Renal cortex interstitium (tissue), 15 donors: ENCODE measurements at places on chromosomes 2 and 18. TPM values are rescaled to one million over a fixed set of nuclear protein-coding genes. Genes with fewer than 3 reads are reported as not detected.

DNA sequence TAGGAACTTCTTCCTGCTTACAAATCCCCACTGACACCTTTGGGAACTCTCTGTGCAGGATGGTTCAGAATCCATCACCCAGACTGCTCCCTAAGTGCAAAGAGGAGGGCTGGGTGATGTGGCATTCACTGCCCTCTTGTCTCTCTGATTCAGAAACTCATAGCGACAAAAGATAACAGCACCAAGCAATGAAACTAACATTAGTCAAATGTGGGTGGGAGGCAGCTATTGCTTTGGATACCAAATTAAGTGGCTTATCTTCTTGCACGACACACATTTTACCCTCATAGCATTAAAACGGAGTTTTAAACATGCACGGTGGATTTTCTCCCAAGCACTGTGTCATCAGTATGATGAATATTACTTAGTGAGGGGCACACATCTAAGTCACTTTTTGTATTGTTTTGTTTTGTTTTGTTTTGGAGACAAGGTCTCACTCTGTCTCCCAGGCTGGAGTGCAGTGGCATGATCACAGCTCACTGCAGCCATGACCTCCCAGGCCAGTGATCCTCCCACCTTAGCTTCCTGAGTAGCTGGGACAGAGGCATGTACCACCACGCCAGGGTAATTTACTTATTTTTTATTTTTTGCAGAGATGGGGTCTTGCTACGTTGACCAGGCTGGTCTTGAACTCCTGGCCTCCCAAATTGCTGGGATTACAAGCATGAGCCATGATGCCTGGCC lies 40.9 kb upstream of the NEB start:
- DNase-seq = no peak

DNA sequence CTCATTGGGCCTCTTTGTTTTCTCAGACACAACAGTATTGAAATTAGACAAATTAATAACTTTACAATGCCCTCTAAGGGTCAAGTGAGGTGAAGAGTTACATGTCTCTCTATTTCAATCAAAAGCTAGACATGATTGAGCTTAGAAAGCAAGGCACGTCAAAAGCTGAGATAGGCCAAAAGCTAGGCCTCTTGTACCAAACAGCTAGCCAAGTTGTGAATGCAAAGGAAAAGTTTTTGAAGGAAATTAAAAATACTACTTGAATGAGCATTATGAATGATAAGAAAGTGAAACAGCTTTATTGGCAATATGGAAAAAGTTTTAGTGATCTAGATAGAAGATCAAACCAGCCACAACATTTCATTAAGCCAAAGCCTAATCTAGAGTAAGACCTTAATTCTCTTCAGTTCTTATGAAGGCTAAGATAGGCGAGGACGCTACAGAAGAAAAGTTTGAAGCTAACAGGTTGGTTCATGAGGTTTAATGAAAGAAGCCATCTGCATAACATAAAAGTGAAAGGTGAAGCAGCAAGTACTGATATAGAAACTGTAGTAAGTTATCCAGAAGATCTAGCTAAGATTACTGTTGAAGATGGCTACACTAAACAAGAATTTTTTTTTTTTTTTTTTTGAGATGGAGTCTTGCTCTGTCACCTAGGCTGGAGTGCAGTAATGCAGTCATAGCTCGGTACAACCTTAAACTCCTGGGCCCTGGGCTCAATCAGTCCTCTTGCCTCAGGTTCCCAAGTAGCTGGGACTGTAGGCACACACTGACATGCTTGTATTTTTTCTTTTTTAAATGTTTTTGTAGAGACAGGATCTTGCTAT lies 65.5 kb downstream of the FAM117B start:
- no peak for DNase-seq

- DNase-seq = no peak
Measured at GRCh38 chr2:138103156-138103555, 138.9 kb downstream of the HNMT start.

DNA sequence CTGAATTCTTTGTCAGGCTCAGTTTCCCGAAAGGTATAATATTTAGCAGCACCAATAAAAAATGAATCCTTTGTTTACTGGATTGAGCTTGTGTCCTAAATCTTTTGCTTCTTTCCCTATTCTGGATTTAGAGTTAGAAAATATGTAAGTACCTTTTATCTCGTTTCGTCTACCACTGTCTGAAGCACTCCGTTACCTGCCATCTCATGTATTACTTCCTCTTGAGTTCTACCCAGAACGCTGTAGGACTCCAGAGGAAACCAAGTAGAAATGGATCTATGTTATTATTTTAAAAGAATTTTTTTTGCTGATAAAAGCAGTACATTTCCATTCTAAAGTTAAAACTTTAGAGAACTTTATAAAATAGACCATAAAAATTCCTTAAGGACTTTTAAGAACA lies 13.5 kb downstream of the ANKRD12 start:
- no peak for DNase-seq

GRCh38 chr2:128162266-128162665 lies 71.3 kb downstream of the UGGT1 start:
- DNase-seq = no peak

- DNase-seq = no peak
Measured at GRCh38 chr2:12970861-12971260, 254.1 kb downstream of the TRIB2 start.

DNA sequence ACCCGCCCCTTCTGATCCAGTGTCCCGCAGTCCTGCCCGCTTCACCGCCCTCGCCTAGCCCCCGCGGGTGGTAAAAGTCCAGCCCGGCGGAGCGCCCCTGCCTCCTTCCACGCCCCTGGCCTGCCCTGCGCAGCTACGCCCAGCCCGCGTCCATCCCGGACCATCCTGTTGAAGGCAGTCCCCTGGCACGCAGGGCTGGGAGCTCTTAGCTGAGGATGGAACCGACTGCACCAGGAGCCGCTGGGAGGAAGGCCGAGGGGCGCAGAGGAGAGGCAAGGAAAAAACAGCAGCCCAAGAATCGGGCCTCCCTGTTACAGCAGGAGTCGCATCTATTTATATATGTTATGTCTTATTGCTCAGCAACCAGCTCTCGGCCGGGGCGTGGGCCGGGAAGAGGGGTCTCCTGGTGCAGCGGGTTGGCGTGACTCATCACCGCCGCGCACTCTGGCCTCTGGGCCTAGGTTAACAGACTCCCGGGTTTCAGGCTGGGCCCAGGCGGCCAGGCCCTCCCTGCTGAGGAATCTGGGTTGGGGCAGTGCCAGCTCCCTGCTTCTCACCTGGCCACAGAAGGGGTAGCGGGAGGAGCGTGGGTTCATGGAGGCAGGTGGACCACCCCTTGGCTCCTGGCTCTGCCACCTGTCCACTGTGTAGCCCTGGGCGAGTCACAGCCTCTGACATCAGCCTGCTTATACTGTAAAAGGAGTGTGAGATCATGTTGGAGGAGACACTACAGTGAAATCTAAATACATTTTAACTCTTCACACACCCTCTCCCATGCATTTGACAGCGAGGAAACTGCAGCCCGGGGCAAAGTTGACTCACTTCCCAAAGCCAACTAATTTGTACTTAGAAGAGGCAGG lies 13.4 kb upstream of the MAP3K2 start:
- DNase-seq = no peak

DNA sequence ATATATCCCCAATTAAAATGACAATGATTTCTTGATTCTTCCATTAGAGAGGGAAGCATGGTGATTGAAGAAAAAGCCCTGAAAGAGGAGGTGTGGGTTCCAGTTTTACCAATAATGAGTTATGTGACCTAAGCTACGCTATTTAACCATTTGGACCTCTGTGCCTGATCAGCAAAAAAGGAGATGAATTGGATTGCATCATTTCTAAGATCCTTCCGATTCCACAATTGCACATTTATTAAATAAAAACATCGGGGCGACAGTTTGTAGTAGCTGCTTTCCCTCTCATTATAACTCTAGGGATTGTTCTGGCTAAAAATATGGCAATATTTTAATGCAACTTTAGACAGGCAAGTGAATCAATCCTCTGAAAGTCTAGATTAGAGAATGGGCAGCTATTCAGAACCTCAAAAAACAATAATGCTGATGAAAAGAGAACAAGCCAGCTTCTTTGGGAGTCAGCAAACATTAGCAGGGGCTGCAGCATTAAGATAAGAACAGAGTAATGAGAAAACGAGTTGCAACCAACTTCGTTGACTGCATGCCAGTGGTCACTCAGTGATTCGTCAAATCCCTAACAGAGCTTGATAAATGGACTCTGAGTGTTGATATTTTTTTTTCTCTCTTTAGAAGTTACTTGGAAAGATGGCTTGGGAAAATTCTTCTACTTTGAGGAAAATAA lies 301.2 kb downstream of the AGPS start:
- DNase-seq = no peak

DNA sequence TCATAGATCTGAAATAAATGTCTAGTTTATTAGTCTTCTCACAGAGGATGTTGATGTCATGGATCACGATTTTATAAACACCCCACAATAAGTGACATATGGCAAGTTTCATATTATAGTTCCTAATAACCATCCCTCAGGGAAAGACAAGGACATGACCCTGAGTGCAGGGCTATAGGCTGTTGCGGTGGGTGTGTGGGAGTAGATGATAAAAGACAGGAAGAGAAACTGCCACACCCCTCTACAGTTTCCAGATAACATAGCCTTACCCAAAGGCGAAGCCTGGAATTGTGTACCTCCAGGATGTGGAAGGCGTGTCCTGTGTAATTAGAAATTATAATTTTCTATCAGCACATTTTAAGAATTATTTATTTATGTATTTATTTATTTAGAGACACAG lies 2.4 kb upstream of the NEDD4L start:
- DNase-seq = no peak

DNA sequence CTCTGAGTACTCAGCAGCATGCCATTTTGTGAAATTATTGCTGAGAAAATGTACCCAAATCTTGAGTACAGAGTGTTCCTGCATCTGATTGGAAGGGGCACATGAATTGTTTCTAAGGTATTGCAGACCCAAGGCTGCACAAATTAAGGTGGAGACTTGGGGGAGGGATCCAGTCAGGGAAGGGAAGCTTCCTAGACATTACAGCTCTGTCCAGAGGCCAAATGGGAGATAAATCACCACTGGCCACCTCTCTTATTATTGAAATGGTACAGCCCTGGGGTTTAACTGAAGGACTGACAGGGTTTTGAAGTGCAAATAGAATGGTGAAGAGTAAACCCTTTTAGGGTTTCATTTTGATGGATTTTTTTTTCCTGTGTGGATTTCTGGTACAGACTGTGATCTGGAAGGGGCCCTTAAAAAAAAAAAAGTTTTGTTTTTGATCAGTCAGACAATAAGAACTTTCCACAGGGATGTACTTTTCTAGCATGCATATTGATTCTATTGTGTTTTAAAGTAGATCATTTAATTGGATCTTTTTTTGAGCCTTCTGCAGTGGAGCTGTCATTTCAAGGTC lies 119.4 kb downstream of the GREB1L start:
- DNase-seq = peak; percentile 24

DNA sequence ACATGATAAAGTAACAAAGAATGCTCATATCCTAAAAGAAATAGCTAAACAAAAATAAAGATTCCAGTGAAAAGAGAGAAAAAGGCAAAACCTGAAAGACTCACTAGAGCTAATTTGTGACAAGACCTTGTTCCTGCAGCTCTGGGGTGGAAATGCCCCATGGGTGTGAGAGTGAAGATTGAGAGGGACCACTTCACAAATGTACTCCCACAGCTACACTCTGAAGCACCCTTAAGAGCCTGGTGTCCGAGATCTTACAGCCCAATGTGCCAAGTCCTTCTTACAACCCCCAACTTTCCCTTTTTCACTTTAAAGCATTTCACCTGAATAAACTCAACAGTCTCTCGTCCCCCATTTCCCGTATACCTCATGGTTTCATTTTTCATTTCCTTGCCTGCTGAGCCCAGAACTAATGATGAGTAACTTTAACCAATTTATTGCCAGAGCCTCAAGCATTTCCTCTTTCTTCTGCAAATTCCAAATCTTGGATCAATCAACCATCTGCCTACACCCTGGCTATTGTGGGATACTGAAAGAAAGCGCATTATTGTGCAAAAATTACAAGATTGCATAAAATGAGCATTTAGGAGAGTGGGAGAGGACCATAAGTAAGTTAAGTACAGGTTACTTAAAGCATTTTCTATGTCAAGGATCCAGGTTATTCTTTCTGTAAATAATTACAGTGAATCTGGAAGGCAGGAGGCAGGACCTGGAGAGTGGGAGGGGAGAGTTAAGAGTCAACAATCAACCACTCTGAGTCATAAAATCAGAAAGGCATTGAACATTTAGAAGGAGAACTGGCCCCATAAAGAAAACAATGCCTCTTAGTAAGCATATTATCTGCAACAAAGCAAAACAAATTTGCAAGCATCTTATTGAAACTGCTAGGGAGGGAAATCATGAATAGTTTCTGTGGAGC lies 804.4 kb upstream of the CELF4 start:
- DNase-seq = no peak

DNA sequence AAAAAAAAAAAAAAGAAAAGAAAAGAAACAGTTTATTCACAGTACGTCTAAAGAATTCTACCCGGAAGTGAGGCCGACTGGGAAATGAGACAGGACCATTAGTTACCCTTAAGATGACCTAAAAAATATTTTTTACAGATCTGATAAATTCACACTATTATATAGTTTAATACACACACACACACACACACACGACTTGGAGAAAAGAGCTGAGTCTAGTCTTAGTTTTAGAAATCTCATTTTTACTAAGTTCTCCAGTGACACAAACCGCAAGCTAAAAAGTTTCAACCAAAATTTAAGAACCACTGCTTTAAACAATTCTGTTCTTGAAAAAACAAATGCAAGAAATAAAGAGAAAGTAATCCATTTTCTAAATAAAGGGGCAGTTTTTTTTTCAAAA lies 27.1 kb downstream of the ST3GAL5 start:
- no peak for DNase-seq

DNA sequence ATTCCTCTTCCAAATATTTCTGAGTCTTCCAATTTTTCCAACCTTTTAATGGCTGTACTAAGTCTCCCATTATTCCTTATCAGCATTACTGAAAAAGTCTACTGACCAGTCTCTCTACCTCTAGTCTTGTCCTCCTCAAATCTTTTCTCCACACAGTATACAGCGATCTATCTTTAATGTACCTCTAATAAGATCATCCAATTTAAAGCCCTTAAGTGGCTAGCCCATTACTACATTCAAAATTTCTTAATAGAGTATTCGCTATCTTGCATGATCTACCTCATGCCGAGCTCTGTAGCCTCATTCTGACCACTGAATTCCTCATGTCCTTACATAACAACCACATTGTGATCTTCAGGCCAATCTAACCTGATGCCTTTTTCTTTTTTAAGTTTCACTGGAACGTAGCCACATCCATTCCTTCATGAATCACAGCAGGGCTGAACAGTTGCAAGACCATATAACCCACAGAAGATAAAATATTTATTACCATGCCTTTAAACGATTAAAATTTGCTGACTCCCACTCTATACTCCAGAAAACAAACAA lies 57.9 kb downstream of the SLC66A3 start:
- no peak for DNase-seq

GRCh38 chr2:85554980-85555612 lies 6.2 kb downstream of the GGCX start:
- no peak for DNase-seq

The PCGF1 gene
- polyA plus RNA-seq = 24.8 TPM

The DNAJC5G gene
- polyA plus RNA-seq = 0.59 TPM

The UCN gene
- polyA plus RNA-seq = 0.82 TPM

The CFC1 gene
- polyA plus RNA-seq = not detected

The IL18R1 gene
- polyA plus RNA-seq = 2.9 TPM

The DOK6 gene
- polyA plus RNA-seq = 21.7 TPM

The XDH gene
- 0.47 TPM for polyA plus RNA-seq
